ENCODE measurements at places on chromosomes 3 and 15.

- DNase-seq: no peak
These were observed 23.2 kb downstream of the CCR9 start for GRCh38 chr3:45909542-45909941.

- DNase-seq: no peak
These were observed 560.1 kb downstream of the MCTP2 start for GRCh38 chr15:94791510-94791909.

DNA sequence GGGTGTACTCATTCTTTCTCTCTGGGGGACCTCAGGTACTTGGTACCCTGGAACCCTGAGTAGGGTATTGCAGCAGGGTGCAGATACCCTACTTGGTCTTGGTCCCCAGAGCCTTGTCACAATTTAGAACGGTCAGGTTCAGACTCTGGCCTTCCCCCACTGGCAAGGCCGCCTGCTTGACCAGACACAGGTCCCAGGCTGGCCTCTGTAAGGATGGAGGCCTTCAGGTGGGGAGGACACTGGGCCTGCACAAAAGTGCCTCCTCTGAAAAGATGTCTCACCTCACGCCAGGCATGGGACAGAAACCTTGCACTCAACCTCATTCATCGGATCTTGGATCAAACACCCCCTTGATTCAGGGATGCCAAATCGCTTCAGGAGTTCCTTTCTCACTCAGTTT is 158.4 kb downstream of the KLF13 start:
- no peak for DNase-seq

- DNase-seq: no peak
These were observed 365.9 kb downstream of the CACNA2D3 start for GRCh38 chr3:54488297-54488696.

DNA sequence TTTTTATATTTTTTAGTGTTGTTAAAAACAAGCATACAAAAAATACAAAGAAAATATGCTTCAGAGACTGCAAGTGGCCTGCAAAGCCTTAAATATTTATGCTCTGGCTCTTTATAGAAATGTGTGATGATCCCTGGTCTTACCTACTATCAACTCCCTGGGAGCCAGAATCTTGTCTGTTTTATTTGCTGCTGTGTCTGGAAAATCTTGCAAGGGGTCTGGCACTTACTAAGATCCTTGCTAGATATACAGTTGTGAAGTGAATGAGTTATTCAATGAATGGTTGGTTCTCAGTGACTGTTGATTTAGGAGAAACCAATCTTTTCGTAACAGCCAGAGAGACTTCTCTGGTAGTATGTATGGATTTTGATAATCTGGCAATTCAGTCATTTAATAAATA is 521.0 kb upstream of the CFAP20DC start:
- DNase-seq: no peak

GRCh38 chr3:15531346-15531745 is 9.8 kb upstream of the COLQ start:
- no peak for DNase-seq

DNA sequence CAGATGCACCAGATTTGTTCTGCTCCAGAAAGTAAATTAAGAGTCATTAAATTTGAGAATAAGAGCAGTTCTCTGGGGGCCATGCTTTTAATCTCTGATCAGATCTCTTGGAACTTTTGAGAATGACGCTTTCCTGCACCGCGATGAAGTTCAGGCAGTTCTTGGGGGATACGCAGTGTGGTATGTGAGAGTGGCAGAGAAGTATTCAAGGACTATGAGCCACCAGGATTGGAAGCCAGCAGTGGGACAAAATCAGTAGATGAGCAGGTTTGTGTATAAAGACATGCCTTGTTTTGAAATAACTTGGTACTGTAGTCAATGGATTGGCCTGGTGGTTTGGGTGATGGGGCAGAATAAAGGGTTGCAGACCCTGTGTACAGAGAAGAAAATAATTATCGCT is 483.6 kb downstream of the ERC2 start:
- no peak for DNase-seq

GRCh38 chr15:54518156-54518882 is 540.1 kb downstream of the UNC13C start:
- no peak for DNase-seq

GRCh38 chr3:114356066-114356465 is 62.2 kb downstream of the TIGIT start:
- no peak for DNase-seq

GRCh38 chr3:171775943-171776342 is 34.3 kb downstream of the PLD1 start:
- no peak for DNase-seq

GRCh38 chr3:177976866-177977265 is 559.4 kb upstream of the KCNMB2 start:
- no peak for DNase-seq

DNA sequence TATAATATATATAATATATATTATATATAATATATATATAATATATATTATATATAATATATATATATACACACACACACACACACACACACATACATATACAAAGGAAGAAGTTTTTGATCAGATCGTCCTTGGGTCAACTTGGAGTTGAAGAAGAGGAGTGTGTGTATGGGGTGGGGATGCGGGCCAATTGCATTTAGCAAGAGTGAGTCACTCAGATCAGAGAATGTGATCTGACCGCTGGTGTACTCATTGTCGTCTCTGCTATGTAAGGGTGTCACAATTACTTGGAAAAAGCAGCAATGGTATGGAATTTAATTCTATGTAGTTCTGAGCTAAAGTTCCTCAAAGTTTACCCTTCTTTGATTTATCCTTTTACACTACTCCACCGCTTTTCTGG is 4.6 kb upstream of the VGLL3 start:
- DNase-seq: no peak

- DNase-seq: no peak
These were observed 23.4 kb upstream of the GALNT15 start for GRCh38 chr3:16151109-16151508.

DNA sequence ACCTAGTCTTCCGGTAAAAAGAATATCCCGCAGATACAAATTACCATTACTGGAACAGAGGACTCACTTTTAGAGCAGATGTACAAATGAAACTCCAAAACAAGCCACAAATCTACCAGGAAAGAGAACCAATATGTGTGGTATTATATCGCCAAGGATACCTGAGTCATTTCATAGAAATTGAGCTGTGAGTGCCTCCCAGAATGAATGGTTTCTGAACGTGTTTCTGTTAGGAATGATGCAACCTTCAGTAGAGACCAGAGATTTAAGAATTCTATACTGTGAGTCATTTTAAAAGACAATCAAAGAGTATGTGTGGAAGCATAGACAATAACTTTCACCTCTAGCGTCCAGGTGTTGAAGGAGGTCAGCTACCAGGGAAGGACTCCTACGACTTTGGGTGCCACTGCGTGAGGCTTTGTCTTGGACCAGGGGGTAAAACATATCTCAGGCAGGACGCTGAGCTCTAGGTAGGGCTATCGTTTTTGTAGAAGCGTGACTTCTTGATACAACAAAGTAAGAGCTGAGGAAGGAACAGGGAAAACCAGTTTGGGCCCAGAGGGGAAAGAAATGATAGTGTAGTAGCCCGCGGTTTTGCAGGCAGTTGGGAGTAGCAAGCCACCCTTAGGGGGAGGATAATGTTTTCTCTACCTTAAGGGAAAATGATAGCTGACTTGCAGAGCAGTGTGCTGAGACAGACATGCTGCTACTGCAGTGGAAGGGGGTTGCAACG is 210.4 kb downstream of the TP63 start:
- DNase-seq: no peak

DNA sequence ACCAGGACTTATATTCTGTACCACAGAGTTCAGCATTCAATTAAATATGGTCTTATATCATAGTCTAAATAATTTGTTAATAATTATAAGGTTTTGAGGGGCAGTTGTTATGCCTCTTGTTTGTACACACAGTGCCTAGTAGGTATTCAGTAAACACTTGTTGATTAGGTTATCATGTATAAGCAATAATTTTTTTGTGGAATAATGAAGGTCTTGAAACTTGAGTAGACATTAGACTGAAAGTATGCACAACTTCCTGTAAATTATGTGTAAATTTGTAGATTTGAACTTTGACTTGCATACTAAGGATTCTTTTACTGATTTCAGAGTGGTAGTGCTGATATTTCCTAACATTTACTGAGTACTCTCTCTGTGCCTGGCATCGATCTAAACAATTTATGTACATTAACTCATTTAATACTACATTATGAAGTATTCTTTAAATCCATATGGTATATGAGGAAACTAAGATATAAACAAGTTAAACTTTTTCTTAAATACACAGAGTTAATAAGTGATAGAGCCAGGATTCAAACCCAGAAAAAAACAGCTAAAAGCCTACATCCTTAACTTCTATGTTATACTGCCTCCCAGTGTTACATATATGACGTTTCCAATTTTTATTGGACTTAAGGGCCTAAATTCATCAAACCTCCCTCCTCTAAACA is 65.1 kb downstream of the GLCE start:
- no peak for DNase-seq

- no peak for DNase-seq
These were observed 74.2 kb downstream of the EEFSEC start for GRCh38 chr3:128227507-128227906.

GRCh38 chr15:70766597-70766996 is 3.2 kb upstream of the UACA start:
- DNase-seq: no peak

DNA sequence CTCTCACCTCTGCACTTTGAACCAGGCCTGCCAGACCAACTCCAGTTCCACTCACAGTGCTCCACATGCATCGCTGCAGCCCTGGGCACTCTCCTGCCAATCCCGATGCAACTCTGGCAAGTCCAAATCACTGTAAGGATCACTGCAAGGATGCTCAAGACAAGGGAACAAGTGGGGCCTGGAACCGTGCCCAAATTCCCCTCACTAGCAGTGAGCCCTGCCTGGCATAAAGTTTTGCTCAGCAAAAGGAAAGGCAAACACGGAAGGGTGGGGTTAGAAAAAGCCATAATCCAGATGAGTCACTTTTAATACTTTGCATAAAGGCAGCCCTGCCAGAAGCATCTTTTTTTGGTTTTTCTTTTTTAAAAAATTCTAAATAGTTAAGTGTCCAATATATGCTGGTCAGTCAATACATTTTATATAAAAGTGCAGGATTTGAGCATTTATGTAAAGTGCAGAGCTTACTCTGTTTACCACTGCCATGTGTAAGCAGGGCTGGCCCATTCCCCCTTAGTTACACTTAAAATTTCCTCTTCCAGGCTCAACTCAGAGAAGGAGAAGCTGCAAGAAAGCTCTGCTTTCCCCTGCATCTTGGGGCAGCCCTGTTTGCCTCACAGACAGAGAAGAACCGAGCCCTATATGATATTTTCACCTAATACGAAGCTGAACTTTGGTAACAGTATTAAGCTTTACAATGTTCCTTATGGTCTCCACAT is 102.2 kb downstream of the CD47 start:
- DNase-seq: no peak

- no peak for DNase-seq
These were observed 53.5 kb downstream of the BSN start for GRCh38 chr3:49607796-49608195.

DNA sequence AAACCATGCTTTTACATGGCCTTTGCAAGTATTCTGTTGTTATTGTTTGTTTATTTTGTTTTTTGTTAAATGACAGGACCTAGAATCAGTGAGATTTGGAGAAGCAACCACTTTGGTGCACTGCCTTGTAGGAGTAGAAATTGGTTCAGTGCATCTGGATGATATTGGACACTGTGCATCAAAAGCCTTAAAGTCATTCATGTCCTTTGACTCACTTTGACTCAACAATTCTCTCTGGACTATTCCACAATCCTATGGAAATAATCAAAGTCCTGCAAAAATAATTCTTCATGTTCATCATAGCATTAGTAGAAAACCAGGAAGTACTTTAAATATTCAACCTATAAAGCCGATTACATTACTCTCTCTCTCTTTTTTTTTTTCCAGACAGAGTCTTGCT is 224.8 kb downstream of the ABHD5 start:
- DNase-seq: no peak

DNA sequence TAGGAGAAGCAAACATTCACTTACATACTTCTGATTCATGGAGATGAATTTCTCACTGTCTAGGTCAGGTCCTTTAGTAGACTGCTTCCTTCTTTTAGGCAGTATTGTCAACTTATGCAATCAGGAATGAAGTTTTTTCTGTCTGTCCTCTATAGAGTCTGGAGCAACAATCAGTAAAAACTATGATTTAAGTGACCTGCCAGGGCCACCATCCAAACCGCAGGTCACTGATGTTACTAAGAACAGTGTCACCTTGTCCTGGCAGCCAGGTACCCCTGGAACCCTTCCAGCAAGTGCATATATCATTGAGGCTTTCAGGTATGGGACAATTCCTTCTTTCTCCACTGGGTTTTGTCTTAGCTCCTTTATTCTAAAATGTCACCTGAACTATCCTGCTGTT is 523.1 kb downstream of the ROBO2 start:
- DNase-seq: no peak

GRCh38 chr3:197367081-197367780 is 68.8 kb upstream of the DLG1 start:
- no peak for DNase-seq

DNA sequence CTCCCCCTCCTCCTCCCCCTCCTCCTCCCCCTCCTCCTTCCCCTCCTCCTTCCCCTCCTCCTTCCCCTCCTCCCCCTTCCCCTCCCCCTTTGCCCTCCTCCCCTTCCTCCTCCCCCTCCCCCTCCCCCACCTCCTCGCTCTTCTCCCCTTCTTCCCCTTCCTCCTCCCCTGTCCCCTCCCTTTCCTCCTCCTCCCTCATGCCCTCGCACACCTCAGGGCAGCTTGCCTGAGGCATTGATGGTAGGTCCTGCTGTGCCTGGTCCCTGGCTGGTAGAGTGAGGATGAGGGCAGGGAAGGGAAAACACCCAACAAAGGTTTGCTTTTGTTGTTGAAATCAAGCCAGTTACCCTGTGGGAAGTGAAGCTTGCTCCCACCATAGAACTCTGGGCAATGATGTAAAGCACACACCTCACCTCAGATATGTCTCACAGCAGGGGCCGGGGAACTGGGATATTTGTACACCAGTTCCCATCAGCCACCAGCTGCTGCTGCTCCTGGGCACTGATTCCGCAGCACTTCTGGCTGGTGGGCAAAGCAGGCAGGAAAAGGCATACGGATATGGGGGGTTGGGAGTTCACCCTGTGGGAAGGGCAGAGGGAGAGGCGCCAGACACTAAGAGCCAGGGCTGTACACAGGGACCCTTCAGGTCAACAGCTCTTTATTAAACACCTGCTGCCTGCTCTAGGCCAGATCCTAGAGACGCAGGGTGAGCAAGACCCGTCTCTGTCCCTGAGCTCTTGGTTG is 13.8 kb downstream of the ISG20 start:
- no peak for DNase-seq
